ENCODE measurements at places on chromosomes 11 and 22.
A peak's percentile ranks its signal among the peaks of the same experiment; 100 is the strongest.

DNA sequence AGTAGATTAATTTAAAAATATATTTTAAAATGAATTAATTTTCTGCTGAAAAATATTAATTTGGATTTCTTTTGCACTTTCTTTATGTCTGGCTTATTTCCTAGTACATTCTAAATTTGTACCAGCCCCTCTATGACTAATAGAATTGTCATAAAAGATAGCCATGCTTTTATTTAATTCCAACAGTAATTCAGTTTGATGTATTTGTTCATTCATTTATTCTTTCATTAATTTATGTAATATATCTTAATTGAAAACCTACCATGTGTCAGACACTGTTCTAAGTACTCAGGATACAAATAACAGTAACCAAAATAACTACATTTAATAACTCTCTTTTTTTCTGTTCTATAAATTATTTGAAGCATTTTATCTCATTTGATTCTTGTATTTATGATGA, 264.0 kb upstream of the CCDC179 start:
- DNase-seq: no peak

- DNase-seq: no peak
Measured at GRCh38 chr11:45108070-45109064, 38.1 kb upstream of the PRDM11 start.

DNA sequence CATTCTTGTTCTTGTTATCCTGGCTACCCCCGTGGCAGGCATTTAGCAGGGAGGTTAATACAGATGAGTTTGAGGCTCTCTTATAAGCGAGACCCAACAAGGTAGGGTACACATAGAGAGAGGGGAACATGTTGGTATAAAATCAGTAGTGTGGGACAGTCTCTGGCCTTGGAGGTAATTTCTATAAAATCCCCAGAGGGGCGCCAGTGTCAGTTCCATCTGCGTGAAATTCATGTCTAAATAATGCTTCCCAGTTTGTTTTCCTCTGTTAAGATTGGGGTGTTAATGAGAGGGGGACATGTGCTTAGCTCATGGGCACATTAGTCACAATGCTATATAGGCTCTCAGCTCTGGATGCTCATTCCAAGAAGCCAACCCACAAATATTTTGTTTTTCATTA, 150.7 kb downstream of the MYO18B start:
- peak; percentile 39 for DNase-seq

GRCh38 chr11:133654630-133655212, 122.4 kb upstream of the OPCML start:
- no peak for DNase-seq

- DNase-seq: no peak
Measured at GRCh38 chr11:44551456-44552139, 13.9 kb upstream of the CD82 start.

DNA sequence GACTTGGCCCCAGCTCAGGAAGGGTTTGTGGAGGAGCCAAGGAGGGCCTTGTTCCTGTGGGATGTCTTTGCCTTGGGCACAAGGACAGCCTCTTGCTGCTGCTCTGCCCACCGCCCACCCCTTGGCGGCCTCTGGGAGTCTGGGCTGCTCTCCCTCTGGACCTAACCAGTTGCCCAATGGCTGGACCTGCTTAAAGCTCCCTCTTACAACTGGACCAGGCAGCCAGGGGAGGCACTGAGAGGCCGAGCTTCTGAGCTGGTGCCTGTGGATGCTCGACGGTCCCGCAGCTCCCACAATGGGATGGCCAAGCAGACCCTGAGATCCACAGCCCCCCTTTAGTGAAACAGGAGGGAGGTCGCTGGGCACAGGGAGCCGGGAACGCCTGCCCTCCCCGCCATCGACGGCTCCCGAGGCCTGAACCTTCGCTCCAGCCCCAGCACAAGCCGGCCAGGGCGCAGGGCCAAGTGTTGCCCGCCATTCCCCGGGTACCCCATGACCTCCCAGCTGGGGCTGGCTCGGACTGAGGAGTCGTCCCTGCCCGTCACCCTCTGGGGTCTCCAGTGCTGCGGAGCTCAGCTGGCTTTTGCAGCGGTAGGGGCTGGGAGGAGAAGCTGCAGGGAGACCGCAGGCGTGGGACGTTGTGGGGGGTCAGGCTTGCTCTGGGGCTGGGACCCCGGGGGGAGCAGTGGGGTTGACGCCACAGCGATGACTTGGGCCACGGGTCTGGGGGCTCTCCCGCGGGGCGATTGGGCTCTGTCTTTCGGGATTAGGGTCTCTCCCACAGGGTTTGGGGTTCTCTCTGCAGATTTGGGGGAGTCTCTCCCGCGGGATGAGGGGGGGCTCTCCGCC, 584 bp upstream of the GAL start:
- no peak for DNase-seq

DNA sequence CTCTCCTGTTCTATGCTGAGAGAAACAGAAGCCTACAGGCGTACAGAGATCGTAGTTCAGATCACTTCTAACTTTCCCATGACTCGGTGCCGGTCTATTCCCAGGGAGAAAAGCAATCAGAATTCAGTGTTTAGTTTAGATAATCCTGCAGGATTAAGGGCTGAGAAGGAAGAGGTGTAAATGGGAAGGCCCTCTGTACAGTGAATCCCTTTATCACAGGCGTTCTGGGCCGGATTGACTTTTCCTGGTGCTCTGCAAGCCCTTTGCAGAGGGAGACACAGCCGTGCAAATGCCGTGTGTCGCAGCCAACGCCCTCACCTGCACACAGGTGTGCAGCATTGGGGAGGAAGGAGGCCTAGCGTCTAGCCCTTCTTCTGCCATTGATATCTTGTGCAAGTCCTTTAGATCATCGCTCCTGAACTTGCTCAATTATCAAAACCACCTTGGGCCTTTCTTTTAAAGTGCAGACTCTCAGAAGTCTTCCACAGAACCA, 90.6 kb downstream of the DSCAML1 start:
- DNase-seq: no peak

GRCh38 chr11:390175-390574, 3.8 kb upstream of the PKP3 start:
- DNase-seq: no peak

- no peak for DNase-seq
Measured at GRCh38 chr11:128318856-128319474, 268.4 kb downstream of the ETS1 start.

- no peak for DNase-seq
Measured at GRCh38 chr11:9601037-9601875, 27.8 kb downstream of the WEE1 start.

GRCh38 chr11:80007616-80008015, 566.8 kb upstream of the TENM4 start:
- no peak for DNase-seq

- DNase-seq: no peak
Measured at GRCh38 chr22:45210991-45211390, 29.7 kb downstream of the KIAA0930 start.

DNA sequence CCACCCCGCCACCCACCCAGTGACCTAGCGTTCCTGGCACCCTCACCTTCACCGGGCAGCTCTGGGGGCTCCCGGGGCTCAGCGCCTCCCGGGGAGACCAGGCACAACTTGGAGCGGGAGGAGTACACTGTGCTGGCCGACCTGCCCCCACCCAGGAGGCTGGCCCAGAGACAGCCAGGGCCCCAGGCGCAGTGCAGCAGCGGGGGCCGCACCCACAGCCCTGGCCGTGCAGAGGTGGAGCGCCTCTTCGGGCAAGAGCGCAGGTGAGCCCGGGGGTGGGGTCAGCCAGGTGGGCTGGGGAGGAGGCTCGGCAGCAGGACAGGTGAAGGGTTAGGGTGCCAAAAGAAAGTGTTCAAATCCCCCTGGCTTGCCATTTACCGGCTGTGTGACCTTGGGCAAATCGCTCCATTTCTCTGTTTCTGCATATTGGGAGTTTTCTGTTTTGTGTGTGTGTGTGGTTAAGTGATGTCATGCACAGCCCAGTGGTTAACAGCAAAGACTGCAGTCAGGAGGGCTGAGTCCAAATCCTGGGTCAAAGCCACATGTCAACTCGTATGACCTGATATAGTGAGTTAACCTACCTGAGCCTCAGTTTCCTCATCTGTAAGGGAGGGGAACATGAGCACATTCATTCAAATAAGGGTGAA, 29.5 kb downstream of the TRIOBP start:
- DNase-seq: no peak

- DNase-seq: no peak
Measured at GRCh38 chr11:81449588-81450156, 1284.0 kb downstream of the FAM181B start.

GRCh38 chr11:36141956-36142355, 147.3 kb downstream of the COMMD9 start:
- DNase-seq: no peak

DNA sequence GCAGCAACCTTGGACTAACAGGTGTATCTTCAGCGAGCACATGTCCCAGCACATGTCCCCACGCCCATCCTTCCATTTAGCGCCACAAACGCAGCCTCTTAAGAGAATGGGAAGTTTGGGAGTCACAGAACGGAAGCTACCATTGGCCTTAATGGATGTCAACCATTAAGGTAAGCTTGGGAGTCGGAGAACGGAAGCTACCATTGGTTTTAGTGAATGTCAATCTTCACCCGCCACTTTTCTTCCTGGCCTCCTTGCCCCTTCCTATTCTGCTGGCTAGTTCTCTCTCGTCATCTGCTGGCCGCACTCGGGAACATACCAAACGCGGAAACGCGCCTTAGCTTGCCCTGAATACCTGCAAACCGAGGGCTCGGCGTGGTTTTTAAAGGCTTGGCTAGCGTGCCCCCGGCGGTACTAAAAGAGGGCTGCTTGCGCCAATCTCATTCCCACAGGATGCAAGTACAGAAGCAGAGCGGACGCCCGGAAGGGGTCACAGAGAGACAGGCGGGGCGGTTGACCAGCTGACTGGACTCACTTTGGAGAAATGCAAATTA, 24.3 kb downstream of the GLYATL1 start:
- DNase-seq: no peak

DNA sequence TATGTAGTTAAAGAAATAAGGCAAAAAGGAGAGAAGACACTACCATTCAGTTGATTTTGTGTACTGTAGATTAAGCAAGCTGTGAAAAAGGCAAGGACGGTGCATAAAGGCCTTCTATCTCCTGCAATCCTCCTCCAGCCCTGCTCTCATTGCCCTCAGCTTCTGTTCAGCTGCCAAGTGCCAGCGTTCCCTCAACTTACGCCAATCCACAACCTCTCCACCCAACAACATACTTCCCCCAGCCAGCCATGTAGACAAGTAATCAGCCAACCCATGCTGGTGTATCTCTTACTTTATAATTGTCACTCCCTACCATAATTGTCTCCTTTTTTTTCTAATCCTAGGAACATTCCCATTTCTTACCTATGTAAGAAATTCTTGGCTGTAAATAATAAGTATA, 30.1 kb upstream of the ANO5 start:
- no peak for DNase-seq

DNA sequence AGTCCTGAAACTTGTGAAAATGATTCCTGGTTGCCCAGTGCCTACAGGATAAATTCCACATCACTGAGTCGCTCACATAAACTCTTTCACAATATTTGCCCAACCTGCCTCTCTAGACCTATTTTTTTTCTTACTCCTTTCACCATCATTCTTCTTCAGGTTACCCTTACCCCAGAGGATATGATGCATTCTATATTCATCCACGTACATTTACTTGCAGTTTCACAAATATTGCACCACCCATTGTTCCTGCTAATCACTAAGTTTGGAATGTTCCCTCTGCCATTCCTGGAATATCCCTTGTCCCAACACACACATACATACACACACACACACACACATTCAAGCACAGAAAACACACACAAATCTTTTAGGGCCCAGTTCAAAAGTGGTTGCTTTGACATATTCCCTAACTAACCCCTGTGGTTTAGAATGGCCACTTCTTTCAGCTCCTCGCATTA, 379.5 kb downstream of the ETS1 start:
- no peak for DNase-seq

DNA sequence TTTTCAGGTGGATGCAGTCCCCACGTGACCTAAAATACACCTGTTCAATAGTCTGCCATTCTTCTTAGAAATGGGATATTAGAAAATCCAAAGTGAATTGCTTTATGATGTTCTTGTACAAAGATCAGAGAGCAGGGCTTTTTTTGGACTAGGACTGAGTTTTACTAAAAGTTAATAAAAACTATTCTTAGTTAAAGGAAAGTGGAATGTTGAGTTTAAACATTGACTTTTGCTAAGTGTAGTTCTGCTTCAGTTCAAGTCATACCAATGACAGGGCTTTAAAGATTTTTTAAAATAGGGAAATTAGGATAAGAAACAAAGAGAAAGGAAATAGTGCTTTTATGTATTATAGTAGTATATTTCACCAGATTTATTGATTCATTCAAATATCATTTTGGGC, at the start of gene SLC22A24:
SLC22A24 (minus strand) TSS at position 101 of the 400 bp plus-strand sequence. CDS start 442 bp downstream, outside the sequence.
- no peak for DNase-seq

- no peak for DNase-seq
Measured at GRCh38 chr11:115653926-115654325, 149.7 kb upstream of the CADM1 start.

DNA sequence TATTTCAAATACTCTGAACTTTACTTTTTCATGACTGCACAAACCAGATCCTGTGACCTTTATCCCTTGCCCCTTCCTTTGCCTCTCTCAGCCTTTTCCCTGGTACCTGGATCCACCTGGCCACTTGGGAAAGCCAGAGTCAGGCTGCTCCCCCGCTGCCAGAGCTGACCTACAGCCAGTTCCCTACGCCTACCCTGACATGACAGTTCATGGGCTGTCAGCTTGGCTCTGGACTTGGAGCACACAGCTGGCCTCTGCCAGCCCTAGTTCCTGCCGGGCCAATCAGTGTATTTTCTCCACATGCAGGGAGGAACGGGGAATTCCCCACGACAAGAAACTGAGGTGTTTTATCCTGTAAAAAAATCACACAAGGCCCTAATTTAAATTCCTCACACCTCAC, 382.6 kb downstream of the INSC start:
- no peak for DNase-seq

DNA sequence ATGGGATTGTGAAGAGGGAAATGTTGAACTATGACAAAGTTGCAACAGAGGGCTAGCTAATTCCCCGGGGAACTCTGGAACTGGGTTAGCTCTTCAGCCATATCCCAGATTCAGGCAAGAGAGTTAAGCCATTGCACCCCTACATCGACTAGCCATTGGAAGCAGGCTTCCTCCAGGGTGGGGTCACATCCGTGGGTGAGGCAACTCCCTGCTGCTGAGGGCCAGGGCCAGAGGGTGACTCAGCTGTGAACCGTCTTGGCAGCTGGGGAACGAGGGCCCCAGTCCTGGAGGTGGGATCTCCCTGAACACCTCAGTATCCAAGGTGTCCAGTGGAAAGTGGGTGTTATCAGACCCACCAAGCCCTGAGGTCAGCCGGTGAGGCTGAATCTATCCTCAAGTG, 41.1 kb downstream of the RPS6KA4 start:
- DNase-seq: no peak

- peak; percentile 37 for DNase-seq
Measured at GRCh38 chr11:126833065-126833464, 167.5 kb downstream of the KIRREL3 start.

- DNase-seq: no peak
Measured at GRCh38 chr11:125201525-125202141, 37.1 kb downstream of the PKNOX2 start.
